ENCODE measurements at places on chromosomes 5 and 9. TPM values are rescaled to one million over a fixed set of nuclear protein-coding genes. Genes with fewer than 3 reads are reported as not detected.

GRCh38 chr9:34823778-34824177 lies 113.8 kb upstream of the CCL21 start:
- DNase-seq: no peak

- no peak for DNase-seq
These were observed 18.5 kb downstream of the TMC1 start for GRCh38 chr9:72539824-72540347.

- no peak for DNase-seq
These were observed 25.8 kb upstream of the IFNA14 start for GRCh38 chr9:21265421-21266189.

REEP2 gene
- total RNA-seq: 0.42 TPM

GRCh38 chr9:72581694-72582093 lies 60.3 kb downstream of the TMC1 start:
- no peak for DNase-seq

All from activated B cell treated with CpG ODN at 0.5 μM for 24 hours (primary cell).